ENCODE measurements at places on chromosomes 2 and 18.

DNA sequence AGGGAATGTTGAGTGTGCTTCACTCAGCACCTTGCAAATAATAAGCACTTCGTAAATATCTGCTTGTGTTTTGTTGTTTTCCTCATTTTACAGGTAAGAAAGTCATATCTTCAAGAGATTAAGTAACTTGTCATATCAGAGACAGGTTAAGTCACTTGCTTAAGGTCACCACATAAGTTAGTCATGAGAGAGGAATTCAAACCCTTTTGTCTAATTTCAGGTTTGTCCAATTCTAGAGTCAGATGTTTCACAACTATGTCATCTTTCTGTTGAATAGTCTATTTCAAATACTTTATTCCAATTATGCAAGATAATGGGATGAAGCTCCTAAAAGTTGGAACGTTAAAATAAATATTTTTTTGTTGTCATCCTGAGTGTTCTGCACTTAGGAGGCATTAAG is 13.5 kb upstream of the CUL3 start:
- no peak for DNase-seq

DNA sequence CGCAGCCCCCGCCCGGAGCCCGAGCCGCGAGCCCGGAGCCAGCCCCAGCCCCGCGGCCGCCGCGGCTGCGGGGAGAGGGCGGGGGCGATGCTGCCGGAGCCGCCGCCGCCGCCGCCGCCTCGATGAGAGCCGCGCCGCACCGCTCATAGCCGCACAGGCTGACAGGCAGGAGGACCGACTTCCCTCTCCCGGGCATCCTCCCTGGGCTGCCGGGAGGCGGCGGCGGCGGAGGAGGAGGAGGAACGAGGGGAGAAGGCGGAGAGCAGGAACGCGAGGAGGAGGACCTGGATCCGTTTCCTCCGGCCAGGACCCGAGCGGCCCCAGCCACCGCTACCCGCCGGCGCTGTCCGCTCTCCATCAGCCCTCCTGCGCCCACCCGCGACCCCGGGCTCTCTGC is 370 bp downstream of the KLHL29 start:
- no peak for DNase-seq

GRCh38 chr2:42296226-42296625 is 64.8 kb downstream of the COX7A2L start:
- no peak for DNase-seq

GRCh38 chr18:75207310-75208154 is 1.4 kb downstream of the PTGR3 start:
- no peak for DNase-seq

DNA sequence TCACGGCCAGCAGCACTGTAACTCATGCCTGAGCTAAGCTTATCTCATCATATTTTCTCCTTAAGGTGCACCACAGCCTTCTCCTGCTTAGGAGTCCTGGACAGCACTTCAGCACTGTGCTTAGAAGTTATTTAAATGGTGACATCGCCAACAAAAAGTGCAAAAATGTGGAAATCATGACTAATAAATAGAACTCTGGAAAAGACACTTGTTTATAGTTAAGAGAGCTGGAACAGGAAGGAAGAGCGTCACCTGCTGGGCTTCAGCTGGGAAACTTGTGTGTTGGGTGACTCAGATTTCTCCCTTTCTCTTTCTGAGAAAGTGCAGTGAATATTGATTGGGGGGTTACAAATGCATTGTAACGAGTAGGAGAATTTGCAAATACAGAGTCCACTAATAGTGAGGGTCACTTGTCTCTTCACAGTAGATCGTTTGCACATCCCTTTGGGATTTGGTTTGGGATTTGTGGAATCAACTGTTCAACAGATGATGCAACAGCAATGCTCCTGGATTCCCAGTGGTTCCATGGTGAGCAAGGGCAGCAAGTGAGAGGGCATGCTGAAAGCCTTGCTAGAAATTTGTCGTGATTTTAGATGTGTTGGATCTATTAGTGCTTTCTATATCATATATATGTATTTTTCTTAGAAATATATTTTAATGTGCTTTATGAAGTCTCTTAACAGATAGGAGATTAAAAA is 84.2 kb downstream of the DOK6 start:
- DNase-seq, result no peak

DNA sequence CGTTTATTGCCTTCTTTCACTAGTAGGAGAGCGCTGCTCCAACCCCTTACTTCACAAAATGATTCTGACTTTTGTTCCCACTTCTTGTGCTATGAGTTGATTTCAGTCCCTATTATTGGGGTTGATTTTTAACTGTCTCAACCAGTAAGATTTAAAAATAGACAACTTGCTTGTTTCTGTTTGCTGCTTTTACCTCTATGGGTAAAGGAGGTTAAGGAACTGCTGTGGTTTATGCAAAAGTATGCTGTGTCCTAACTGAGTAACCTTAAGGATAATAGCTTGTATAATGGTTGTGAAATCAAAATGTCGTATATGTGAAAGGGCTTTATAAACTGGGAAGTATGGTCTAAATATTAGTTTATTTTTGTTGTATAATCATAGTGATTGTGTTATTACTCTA is 22.6 kb downstream of the ALMS1 start:
- no peak for DNase-seq

DNA sequence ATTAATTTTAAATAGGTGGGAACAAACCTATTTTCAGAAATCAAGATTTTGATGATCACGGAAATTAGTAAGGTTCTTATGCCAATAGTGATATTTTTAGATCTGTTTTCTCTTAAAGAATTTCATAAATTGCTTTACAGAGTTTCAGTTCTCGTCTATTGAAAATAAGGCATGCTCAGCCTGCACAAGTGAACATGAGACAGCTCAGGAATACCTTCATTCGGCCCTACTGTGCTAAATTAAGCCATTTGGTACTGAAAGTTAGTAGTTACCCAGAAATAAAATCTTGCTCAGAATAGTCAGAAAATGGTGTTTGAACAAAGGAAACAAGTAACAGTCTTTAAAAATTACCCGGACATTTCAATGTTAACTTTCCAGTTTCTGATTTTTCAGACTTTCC is 60.4 kb downstream of the DLGAP1 start:
- DNase-seq, result no peak

DNA sequence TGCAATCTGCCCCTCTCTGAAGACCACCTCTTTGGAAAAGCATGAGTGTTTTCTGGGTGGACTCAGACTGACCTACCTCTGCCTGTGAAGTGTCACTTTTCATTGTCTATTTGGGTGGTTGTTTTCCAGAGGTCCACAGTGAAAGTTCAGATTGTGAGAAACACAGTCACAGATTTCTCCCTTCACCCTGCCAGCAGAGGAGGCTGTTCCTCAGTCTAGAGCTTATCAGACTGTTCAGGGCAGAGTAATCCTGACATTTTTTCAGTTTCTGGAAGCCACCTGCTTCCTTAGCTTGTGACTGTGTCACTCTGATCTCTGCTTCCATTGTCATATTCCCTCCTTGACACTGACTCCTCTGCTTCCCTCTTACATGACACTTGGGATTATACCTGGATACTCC is 55.4 kb upstream of the RMP24 start:
- DNase-seq, result no peak

- DNase-seq, result no peak
Measured at GRCh38 chr18:72342933-72343332, 201.2 kb downstream of the CBLN2 start.

DNA sequence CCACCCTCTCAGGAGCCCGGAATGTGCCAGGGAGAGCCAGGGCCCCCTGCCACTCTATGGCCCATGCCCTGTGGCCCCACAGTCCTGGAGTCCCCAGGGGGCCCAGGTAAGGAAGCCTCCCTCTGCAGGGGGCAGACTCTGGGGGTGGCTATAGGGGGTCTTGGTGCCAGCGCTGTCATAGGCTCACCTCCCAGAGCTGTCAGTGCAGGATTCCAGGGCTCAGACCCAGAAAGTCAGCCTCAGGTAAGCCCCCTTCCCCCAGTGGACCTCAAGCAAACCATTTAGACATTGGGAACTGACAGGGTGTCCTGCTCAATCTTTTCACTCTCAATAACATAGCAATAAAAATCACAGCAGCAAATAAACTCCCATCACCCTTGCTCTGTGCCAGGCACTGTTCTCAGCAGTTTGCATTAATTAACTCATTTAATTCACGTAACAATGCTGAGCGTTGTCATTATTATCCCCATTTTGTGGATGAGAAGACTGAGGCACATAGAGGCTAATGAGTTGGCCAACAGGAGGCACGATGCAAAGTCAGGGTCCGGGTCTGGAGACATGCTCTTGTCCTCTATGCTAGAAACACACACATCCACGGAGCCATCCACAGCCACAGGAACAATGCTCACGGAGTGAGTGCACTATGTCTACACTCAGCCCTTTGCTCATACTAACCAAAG is 79.6 kb downstream of the TNS1 start:
- no peak for DNase-seq

GRCh38 chr2:206004004-206004693 is 81.8 kb downstream of the INO80D start:
- no peak for DNase-seq

- DNase-seq, result no peak
Measured at GRCh38 chr2:73832930-73833329, 4.2 kb downstream of the STAMBP start.

GRCh38 chr2:98729652-98730051 is 1.3 kb downstream of the MGAT4A start:
- no peak for DNase-seq

DNA sequence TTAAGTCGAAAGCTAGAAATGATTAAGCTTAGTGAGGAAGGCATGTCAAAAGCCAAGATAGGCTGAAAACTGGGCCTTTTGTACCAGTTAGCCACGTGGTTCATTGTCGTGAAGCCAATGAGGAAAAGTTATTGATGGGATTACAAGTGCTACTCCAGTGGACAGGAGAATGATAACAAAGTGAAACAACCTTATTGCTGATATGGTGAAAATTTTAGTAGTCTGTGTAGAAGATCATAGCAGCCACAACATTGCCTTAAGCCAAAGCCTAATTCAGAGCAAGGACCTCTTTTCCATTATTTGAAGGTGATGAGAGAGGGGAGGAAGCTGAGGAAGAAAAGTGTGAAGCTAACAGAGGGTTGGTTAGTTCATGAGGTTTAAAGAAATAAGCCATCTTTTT is 24.1 kb upstream of the RAMP1 start:
- no peak for DNase-seq

DNA sequence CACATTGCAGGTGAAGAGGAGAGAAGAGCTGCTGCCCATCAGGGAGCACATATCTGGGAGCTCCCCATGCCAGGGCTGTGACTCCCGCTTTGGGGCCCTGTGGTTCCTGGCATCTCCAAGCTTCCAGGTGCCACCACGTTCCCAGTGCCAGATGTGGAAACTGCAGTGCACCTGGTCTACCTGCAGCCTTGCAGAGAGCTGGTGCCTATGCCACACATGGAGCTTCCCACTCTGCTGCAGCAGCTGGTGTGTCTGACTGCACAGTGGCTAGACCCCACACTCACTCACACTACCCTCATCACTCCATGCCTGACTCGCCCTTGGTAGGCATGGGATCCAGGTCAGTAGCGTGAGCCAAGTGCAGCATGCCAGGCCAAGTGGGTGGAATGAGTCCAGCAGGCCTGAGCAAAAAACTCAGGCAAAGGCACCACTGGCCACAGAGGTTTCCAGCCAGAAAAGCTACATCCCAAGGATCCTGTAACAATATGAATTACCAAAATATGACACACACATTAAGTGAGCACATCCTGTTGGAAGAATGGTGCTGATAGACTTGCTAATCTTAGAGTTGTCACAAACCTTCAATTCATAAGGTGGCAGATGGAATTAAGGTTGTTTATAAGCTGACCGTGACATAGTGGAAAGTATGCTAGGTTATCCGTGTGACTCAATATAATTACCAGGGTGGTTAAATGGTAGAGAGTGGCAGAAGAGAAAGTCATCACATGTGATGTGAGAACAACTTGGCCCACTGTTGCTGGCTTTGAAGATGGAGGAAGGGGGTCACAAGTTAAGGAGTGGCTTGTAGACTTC is 150.9 kb downstream of the EHBP1 start:
- DNase-seq, result no peak

DNA sequence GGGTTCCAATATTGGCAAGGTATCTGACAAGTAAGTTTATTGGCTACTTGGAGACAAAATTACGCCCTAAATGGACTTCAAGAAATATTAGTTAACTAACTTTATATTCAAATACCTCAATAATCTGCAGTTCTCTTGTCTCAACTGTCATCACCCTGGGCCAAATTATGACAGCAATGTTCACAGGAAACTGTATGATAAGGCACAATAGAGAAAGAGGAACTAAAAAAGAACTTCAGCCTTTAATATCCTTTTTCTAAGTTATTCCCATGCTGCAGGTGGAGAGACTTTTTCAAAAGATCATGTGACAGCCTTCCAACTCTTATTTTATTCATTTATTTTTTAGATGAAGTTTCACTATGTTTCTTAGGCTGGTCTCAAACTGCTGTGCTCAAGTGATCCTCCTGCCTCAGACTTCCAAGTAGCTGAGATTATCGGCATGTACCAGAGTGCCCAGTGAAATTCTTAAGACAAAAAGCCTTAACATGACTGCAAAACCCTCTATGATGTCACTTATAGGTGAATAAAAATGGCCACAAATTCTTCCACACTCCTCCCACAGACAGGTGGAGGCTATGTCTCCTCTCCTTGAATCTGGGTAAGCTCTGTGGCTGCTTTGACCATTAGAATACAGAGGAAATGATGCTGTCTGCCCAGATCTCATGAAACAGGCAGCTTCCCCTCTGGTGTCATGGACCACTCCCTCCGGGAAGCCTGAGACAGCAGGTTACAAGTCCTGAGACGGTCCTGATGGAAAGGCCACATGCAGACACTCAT is 211.0 kb downstream of the TGIF1 start:
- DNase-seq, result no peak

DNA sequence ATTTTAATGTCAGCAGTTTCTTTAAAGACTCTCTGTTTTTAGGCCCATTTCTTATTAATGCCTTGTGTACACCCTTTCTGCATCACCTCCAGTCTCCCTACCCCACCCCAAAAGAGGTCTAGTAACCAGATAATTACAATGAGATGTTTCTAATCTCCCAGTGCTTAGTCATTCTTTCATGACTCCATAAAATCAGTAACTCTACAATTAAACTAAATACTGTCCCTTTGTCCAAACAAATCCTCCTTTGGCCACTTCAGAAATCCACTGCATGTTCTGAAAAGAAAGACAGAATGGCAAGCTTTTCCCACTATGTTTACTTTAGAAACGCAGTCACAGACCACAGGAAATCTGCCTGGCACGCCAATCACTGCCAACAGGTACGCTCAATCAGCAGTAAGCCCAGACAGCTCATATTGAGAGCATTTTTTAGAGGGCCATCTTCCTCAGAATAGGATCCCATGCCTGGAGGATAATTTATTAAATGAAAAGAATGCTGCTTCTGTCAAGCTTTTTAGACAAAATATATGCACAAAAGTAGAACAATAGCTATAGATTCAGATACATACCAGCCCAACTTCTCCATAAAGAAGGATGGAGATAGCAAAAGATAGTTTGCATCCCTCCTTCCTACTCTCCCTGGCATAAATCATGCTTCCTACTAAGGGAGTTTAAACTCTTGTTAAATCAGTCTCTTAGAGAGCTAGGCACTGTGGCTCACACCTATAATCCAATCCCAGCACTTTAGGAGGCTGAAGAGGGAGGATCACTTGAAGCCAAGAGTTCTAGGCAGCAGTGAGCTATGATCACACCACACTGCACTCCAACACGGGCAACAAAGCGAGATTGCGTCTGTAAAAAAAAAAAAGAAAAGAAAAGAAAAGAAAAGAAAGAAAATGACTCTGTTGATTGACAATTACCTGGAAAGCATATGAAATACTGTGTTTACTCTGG is 14.6 kb downstream of the CLASP1 start:
- no peak for DNase-seq
